ENCODE measurements at places on chromosomes 2 and 18. TPM values are rescaled to one million over a fixed set of nuclear protein-coding genes. Genes with fewer than 3 reads are reported as not detected.

- H3K4me1 ChIP-seq = no peaks in the 10 kb centered on the region
- no peak for DNase-seq
- no peak overlapping the region for H3K27ac ChIP-seq
- H3K36me3 ChIP-seq = no peaks in the 10 kb centered on the region
Measured at GRCh38 chr18:3791238-3791637, 341.3 kb downstream of the TGIF1 start.

- H3K36me3 ChIP-seq = no peaks in the 10 kb centered on the region
- H3K4me3 ChIP-seq = no peak overlapping the region
- no peaks in the 10 kb centered on the region for H3K4me1 ChIP-seq
- no peak overlapping the region for H3K27ac ChIP-seq
- H3K27me3 ChIP-seq = no peaks in the 10 kb centered on the region
- DNase-seq = no peak
Measured at GRCh38 chr2:84823229-84823628, 57.7 kb downstream of the TRABD2A start.

DNA sequence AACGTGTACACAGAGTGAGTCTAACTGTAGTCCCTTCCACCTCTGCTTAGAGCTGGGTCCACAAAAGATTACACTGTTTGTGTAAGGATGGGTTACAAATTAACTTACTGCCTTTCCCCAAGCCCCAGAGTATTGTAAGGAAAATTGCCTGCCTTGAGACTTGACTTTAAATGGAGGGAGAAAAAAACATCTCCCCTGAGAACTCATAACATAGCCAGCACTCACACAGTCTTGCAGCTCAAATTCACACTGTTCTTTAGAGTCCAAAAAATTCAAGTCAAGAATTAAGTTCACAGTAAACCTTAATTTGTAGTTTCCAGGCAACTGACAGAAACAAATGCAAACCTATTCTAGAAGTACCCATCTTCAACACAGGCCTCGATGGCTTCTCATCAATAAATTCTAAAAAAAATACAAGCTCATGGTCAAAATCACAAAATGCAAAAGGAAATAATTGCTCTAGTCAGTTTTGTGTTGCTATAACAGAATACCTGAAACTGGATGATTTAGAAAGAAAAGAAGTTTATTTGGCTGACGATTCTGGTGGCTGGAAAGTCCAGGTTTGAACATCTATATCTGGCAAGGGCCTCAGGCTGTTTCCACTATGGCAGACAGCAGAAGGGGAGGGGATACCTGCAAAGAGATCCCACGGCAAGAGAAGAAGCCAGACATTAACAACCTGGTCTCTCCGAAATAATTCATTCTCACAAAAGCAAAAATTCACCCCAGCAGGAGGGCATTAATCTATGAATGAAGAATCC lies 34.6 kb upstream of the TMEM17 start:
- H3K27ac ChIP-seq = no peak overlapping the region
- H3K4me1 ChIP-seq = no peaks in the 10 kb centered on the region
- DNase-seq = no peak
- H3K27me3 ChIP-seq = no peaks in the 10 kb centered on the region

DNA sequence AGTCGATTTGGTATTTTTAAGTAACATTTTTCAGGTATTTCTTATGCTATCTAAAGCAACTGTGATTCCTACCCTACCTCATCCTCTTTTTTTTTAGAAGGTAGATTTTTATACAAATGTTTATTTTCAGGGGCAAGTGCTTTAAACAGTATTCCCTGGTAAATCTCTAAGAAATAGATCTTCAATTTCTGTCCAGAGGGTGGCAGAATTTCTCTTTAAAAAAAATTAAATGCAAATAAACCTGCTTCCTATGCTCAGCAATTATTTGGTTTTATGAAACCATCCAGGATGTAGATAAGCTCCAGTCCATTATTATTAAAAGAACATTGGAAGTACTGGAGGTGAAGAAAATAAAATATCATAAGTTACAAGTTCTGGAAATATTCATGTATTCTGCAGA lies 191.9 kb downstream of the MYO3B start:
- no peak overlapping the region for H3K4me3 ChIP-seq
- H3K27ac ChIP-seq = no peak overlapping the region
- H3K27me3 ChIP-seq = peaks cover 9% of the 10 kb centered on the region

GRCh38 chr2:183389546-183390080 lies 265.4 kb downstream of the NUP35 start:
- H3K27me3 ChIP-seq = no peaks in the 10 kb centered on the region
- DNase-seq = peak; percentile 58
- H3K4me3 ChIP-seq = no peak overlapping the region
- H3K4me1 ChIP-seq = no peaks in the 10 kb centered on the region

DNA sequence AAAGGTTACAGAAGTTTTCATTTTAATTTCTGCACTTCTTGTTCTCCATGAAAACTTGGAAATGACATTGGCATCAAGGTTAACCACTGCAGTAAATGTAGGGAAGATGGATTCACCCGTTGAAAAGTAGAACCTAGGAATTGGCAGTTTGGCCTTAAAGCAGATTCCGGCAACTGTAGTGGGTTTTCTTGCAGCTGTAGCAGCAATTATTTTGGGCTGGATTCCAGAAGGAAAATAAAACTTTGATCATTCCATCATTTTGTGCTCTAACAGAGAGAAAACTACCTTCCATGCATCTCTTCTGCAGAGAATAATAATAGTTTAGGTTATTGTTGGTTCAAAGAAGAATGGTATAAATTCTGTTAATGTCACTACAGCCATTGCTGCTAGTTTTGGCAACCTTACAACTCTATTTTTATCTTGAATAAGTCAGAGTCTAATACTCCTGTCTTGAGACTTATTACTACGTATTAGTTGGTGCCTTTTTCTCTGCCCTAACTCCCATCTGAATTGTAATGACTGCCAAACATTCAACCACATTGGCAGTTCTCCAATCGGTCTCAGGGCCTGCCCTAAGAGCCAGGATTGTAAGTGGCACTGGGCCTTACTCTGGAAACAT lies 178.1 kb upstream of the PIEZO2 start:
- no peaks in the 10 kb centered on the region for H3K36me3 ChIP-seq
- H3K4me3 ChIP-seq = no peak overlapping the region
- H3K27ac ChIP-seq = no peak overlapping the region

- H3K27ac ChIP-seq = no peak overlapping the region
- peaks cover 4% of the 10 kb centered on the region for H3K4me1 ChIP-seq
- DNase-seq = no peak
- H3K27me3 ChIP-seq = no peaks in the 10 kb centered on the region
- no peaks in the 10 kb centered on the region for H3K36me3 ChIP-seq
Measured at GRCh38 chr2:150626934-150627411, 139.5 kb upstream of the RND3 start.

GRCh38 chr2:8627692-8628085 lies 54.2 kb upstream of the ID2 start:
- no peak overlapping the region for H3K4me3 ChIP-seq
- no peak for DNase-seq
- H3K4me1 ChIP-seq = no peaks in the 10 kb centered on the region

- no peaks in the 10 kb centered on the region for H3K27me3 ChIP-seq
- DNase-seq = no peak
- H3K27ac ChIP-seq = no peak overlapping the region
- H3K4me1 ChIP-seq = no peaks in the 10 kb centered on the region
- no peaks in the 10 kb centered on the region for H3K36me3 ChIP-seq
Measured at GRCh38 chr18:26103579-26103978, 13.2 kb upstream of the SS18 start.

BABAM2 gene
- total RNA-seq = 24.4 TPM

HNMT gene
- total RNA-seq = 41.1 TPM

SNORC gene
- total RNA-seq = 1.2 TPM

AUP1 gene
- 76.5 TPM for total RNA-seq

ILKAP gene
- 57.3 TPM for total RNA-seq

MAP3K19 gene
- total RNA-seq = not detected

Data from sigmoid colon (tissue), 7 donors.